ENCODE measurements at places on chromosomes 5 and 9. TPM values are rescaled to one million over a fixed set of nuclear protein-coding genes. Genes with fewer than 3 reads are reported as not detected.

The RORB gene
- 0.18 TPM for total RNA-seq

The NTRK2 gene
- 2.2 TPM for total RNA-seq

- H3K36me3 ChIP-seq = no peaks in the 10 kb centered on the region
- H3K27me3 ChIP-seq = no peaks in the 10 kb centered on the region
- peak; percentile 41 for DNase-seq
- H3K27ac ChIP-seq = no peak overlapping the region
- no peak overlapping the region for H3K4me3 ChIP-seq
Measured at GRCh38 chr9:83596899-83597504, 25.9 kb upstream of the IDNK start.

- peaks cover 2% of the 10 kb centered on the region for H3K36me3 ChIP-seq
- no peak overlapping the region for H3K27ac ChIP-seq
- no peak overlapping the region for H3K4me3 ChIP-seq
- H3K4me1 ChIP-seq = no peaks in the 10 kb centered on the region
- DNase-seq = no peak
Measured at GRCh38 chr5:176679365-176680225, 32.3 kb downstream of the TSPAN17 start.

GRCh38 chr5:134445856-134446818 is 34.5 kb upstream of the CDKN2AIPNL start:
- no peak overlapping the region for H3K4me3 ChIP-seq
- no peaks in the 10 kb centered on the region for H3K36me3 ChIP-seq
- H3K27ac ChIP-seq = no peak overlapping the region
- DNase-seq = no peak

DNA sequence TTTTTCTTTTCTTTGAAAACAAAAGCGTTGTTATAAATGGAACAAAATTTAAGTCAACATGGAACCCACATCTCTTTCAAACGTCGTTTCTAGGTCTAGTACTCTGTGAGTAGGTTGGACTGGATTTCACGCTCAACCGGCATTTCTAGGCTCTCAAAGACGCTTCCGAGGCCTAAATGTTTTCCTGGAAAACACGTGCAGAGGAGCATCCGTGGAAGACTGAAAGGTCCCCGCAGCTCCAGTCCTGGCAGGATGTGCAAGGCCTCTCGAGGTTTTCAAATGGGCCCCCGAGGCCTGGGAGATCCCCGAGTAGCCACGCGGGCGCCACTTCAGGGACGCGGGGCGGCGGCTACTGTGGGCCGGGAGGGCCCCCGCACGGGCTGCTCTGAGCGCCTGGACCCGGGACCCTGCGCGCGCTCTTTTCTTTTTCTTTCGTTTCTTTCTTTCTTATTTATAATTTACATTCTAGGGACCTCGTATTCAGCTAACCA is 4.2 kb upstream of the IRX2 start:
- H3K27ac ChIP-seq = no peak overlapping the region
- H3K4me3 ChIP-seq = no peak overlapping the region
- H3K4me1 ChIP-seq = peaks cover 5% of the 10 kb centered on the region
- H3K36me3 ChIP-seq = peaks cover 9% of the 10 kb centered on the region

- no peak overlapping the region for H3K4me3 ChIP-seq
- no peaks in the 10 kb centered on the region for H3K4me1 ChIP-seq
- no peaks in the 10 kb centered on the region for H3K36me3 ChIP-seq
Measured at GRCh38 chr9:6305954-6306563, 22.1 kb upstream of the TPD52L3 start.

GRCh38 chr5:170408877-170409660 is 19.9 kb upstream of the KCNMB1 start:
- DNase-seq = no peak
- no peak overlapping the region for H3K27ac ChIP-seq
- no peaks in the 10 kb centered on the region for H3K36me3 ChIP-seq
- no peak overlapping the region for H3K4me3 ChIP-seq

DNA sequence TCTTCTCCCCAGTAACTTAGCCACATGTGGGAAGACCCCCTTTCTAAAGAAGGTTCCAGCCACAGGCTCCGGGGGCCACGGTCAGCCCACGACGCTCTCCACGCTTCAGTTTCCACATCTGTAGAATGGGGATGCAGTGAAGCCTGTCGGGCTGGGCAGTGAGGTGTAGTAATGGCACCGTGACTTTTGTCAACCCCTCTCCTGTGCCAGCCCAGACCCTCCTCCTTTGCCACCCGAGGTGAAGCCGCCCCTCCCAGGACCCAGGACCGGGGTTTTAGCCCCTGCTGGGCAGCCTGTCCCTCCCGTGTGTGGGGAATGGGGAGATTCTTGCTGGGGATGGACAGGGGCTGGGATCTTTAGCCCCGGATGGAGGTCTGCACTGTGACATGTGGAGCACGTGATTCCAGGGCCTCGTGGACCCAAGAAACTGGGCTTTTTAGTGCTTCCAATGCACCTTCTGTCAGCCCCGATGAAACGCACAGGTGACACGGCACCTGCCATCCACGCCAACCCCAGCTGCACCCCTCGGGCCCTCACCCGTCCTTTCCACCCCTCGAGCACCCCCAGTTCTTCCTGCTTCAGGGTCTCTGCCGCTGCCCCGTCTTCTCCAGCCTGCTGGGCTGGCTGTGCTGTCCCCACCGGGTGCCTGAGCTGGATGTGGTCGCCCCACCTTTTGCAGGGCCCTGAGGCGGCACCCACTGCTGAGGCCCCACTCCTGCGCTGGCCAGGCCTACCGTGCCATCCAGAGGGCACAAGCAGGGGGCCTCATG is 13.4 kb upstream of the RNU6ATAC start:
- H3K4me1 ChIP-seq = peaks cover 30% of the 10 kb centered on the region
- H3K27me3 ChIP-seq = peaks cover 9% of the 10 kb centered on the region
- no peak overlapping the region for H3K27ac ChIP-seq
- peaks cover 7% of the 10 kb centered on the region for H3K36me3 ChIP-seq
- no peak overlapping the region for H3K4me3 ChIP-seq

DNA sequence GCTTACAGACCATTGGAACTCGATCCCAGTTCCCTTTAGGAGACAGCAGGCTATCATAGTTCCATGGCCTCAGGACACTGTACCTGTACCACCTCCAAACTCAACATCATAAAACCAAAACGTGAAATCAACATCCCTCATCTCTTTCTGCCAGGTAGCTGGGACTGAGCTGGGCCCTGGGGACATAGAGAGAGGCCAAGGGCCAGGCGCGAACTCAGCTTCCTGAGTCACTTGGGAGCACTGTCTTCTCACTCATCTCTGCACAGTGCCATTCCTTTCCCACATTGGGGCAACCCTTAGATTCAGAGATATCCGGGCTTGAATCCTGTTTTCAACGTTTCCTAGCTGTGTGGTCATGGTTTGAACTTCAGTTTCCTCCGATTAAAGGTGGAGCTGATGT is 12.2 kb downstream of the DAB2IP start:
- H3K27me3 ChIP-seq = peaks cover 20% of the 10 kb centered on the region
- H3K27ac ChIP-seq = no peak overlapping the region
- H3K4me3 ChIP-seq = no peak overlapping the region
- DNase-seq = no peak

DNA sequence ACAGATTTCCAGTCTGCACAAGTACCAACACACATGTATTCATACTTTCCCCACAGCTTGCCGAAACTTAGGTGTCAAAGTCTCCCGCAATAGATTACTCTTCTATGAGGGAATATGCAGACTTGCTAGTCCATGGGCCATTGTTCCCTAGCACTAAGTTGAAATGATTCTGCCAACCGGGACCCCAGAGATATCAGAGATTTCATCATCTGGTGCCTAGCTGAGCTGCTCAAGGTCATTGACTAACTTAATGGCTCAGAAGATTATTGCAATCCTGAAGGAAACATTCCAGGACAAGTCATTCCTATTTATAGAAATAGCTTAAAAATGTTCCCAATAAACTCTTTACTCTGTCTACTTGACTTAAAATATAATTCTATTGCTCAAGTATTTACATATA is 202.6 kb downstream of the PIK3R1 start:
- no peak for DNase-seq
- peaks cover 12% of the 10 kb centered on the region for H3K4me1 ChIP-seq

DNA sequence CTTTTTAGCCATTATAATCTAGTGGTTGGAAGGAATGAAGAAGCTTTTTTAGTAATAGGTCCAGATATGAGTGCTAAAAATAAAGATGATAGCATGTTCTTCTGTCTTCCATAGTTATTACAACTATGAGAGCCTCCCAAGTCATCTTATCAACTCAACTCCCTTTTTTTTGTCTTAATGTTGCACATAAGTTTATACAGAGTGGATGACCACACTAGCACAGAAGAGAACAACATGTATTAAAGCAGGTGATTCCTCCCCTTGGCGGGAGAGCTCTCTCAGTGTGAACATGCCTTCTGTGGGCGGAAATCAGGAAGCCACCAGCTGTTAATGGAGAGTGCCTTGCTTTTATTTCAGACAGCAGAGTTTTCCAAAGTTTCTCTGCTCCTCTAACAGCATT is 40.1 kb upstream of the STX17 start:
- no peaks in the 10 kb centered on the region for H3K27me3 ChIP-seq
- DNase-seq = no peak
- peaks cover 2% of the 10 kb centered on the region for H3K36me3 ChIP-seq
- peaks cover 39% of the 10 kb centered on the region for H3K4me1 ChIP-seq
- no peak overlapping the region for H3K4me3 ChIP-seq

Data from activated CD4-positive, alpha-beta memory T cell treated with anti-CD3 and anti-CD28 coated beads, Interleukin-2, amount 10 ng/mL, durations not matched to agents 7 days and 5 days (primary cell).